ENCODE measurements at places on chromosomes 7 and 10.

DNA sequence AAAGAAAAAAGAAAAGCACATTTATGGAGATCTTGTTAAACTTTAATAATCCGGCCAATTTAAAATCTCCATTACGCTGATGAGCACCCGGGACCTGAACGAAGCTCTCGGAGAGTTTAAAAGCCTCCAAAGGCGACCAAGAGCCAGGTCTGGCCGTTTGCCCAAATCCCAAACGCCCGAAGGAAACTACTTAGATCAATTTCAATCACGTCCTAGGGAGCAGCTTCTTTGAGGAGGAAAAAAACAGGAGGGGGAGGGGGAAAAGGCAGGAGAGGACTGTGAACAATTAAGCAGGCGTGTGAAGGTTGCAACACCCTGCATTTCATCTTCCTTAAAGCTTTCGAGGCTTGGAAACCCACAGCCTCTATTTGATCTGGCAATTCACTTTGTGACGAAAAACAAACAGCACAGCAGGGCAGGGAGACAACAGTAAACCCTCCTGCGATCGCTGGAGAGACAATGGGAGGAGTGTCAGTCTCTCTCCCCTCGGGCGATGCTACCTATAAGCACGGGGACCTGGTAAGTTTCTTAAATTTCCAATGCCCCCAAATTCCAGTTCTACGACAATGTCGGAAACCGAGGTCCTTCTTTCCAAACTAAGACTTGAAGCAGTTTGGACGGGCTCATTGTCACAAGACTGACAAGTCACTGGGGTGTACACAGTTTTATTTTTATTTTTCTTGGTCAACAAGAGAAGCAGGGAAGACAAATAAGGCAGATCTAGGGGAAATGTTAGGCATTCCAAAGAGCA lies 1.2 kb downstream of the KLF6 start:
- DNase-seq: peak; percentile 25

GRCh38 chr7:3215624-3216585 lies 85.1 kb upstream of the SDK1 start:
- no peak for DNase-seq

- DNase-seq: no peak
Measured at GRCh38 chr10:13693783-13694700, 107.3 kb downstream of the PRPF18 start.

DNA sequence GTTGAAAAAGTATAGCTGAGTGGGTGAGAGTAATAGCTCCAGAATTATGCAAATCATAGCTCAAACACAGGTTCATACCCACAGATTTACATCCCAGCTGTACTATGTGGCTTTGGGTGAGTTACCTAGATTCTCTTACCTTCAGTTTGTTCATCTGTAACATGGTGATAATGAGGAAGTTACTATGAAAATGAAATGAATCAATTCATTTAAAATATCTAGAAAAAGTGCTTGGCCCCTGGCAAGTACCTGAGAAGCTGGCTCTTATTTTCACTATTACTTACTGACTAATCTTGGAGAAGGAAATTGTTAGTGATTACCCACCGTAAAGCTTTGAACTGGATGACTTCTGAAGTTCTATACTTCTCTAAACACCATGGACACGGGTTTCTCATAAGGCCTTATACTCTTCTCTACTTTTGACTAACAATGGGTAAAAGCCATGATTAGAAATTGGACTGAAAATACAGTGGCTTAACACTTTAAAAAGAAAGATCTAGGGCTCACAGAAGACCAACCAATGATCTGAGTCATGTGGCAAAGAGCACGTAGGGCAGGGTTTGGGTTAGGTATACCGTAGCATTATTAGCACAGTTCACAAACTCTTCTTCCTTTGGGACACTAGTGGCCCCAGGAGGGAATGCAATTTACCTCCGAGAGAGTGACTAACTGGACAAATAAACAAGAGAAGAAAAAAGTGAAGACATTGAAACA lies 149.2 kb downstream of the PLPP4 start:
- no peak for DNase-seq

DNA sequence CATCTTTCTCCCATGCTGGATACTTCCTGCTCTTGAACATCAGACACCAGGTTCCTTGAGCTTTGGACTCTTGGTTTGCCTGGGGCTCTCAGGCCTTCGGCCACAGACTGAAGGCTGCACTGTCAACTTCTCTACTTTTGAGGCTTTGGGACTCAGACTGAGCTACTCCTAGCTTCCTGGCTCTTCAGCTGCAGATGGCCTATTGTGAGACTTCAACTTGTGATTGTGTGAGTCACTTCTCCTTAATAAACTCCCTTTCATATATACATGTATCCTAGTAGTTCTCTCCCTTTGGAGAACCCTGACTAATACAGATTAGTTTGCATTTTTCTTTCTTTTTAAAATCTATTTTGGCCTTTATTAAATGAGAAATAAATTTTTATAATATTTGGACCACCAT lies 276.2 kb upstream of the SEMA3C start:
- DNase-seq: no peak

GRCh38 chr7:77575187-77575586 lies 38.1 kb downstream of the PTPN12 start:
- DNase-seq: no peak

- DNase-seq: peak; percentile 90
Measured at GRCh38 chr7:16587790-16588189, 57.8 kb downstream of the ANKMY2 start.

DNA sequence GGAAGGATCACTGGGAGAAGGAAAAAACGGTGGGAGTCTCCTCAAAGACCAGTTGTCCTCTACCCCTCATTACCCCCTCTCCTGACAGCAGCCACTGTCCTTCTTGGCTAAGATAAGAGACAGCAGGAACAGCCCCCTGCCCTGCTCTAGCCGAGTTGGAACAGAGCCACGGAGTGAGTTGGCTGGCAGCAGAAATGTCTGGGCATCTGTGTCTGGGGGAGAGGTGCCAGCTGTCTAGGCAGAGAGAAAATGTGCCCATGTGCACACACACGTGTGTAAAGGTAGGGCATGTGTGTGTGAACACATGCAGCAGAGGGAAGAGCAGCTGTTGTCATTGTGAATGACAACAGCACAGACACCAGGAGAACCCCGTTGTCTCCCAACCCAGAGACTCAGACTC lies 9.4 kb upstream of the HILPDA start:
- peak; percentile 75 for DNase-seq

DNA sequence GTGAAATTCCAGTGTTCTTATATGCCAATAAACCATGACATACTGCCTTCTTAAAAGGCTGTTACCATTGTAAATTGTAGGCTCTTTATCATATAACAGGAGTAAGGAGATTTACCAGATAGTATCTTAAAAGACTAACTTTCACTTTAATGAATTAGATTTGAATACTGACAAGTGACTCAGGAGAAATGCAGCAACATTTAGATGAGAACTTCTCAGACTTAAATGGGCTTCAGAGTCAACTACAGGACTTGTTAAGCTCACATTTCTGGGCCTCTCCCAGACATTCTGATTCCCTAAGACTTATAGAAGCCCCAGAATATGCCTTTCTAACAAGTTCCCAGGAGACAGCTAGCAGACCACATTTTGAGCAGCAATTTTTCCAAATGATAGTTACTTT lies 466.3 kb downstream of the ARL4A start:
- no peak for DNase-seq

GRCh38 chr10:31756101-31756728 lies 172.4 kb downstream of the ARHGAP12 start:
- no peak for DNase-seq

DNA sequence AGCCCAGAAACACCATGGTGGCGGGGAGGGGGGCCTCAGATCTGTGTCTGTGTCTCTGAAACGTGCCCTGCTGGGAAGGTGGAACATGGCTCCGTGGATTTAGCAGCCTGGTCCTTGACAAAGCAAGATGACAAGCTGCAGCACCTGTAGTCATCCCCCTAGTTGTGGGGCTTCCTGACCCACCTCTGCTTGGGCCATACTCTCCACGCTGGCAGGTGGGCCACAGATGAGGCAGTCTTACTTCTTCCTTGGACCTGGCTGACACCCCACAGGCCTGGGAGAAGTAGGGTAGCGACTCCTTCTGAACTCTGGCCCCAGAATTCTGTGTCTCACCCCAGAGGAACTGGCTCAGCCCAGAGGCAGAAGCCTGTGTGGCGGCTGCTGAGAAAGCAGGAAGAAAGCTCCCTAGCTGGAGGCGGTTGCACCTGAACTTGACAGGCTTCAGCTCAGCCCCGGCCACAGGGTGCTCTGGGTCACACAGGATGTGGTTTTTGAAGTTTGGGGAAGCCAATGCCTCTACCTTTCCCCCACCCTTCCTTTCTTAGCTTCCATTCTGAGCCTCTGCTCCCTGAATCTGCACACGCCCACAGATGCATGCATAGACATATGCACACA lies 113.9 kb downstream of the ABLIM1 start:
- DNase-seq: no peak

- no peak for DNase-seq
Measured at GRCh38 chr7:142168746-142169145, 57.2 kb downstream of the MGAM2 start.

- no peak for DNase-seq
Measured at GRCh38 chr7:27883696-27884095, 143.7 kb downstream of the TAX1BP1 start.

DNA sequence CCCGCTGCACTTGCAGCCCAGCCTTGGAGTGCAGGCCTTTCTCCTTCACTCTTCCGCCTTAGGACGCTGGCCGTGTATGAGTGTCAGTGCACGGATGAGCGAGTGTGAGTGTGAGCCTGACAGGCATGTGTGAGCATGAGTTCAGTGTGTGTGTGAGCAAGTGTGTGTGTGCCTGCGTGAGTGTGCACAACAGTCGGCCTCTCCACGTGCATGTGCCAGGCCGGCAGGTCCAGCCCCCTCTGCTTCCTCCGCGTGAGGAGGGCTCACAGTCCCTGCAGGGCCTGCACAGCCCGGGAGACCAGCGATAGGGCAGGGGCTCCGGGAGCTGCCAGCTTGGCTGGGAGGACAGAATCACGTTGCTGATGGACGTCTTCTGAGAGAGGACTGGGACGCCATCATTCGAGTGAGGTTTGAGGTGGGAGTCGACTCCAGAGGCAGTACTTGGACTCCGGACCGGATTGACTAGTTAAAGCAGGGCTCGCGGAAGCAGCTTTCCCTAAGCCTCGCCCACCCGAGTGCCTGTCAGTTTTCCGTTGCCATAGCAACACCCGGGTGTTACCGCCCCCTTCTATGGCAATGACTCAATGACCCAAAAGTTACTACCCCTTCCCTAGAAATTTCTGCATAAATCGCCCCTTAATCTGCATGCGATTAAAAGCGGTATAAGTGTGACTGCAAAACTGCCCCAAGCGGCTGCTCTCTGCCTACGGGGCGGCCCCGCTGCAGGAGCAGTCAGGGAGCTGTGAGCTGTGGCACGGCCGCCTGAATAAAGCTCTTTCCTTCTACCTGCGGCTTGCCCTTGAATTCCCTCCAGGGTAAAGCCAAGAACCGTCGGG lies 19.6 kb upstream of the CFAP46 start:
- DNase-seq: no peak

- DNase-seq: no peak
Measured at GRCh38 chr10:119658274-119658673, 7.1 kb downstream of the BAG3 start.

- no peak for DNase-seq
Measured at GRCh38 chr7:103704701-103705100, 258.7 kb upstream of the SLC26A5 start.

DNA sequence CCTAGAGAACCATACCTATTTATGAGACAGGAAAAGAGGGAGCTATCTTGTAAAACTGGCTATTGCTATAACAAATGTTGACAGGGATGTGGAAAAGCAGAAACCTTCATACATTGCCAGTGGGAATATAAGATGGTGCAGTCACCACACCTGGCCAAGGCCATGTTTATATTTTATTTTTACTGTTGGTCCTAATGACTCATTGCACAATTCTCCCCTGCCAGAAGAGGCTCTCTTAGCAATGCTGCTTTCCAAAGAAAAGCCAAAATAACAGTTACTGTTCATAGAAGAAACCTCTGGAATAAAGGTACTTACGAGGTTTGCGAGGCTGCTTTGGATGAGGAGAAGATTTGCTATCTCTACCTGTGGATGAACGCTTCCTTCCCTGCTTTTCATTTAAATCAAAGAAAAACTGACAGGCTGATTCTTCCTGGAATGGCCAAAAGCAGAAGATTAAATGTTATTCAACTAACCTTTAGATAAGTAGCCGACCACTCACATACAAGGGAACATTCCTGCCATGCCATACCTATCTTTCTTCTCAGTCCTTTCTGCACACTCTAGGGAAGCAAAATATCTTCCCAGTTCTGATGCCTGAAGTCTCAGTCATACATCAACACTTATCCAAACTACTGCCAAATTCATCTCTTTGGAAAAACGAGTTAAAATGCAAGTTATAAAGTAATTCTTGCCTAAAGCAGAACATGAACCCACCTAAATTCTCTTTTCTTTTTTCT lies 16.3 kb upstream of the CHUK start:
- DNase-seq: no peak

- DNase-seq: no peak
Measured at GRCh38 chr10:111968647-111969046, 214.9 kb downstream of the GPAM start.

DNA sequence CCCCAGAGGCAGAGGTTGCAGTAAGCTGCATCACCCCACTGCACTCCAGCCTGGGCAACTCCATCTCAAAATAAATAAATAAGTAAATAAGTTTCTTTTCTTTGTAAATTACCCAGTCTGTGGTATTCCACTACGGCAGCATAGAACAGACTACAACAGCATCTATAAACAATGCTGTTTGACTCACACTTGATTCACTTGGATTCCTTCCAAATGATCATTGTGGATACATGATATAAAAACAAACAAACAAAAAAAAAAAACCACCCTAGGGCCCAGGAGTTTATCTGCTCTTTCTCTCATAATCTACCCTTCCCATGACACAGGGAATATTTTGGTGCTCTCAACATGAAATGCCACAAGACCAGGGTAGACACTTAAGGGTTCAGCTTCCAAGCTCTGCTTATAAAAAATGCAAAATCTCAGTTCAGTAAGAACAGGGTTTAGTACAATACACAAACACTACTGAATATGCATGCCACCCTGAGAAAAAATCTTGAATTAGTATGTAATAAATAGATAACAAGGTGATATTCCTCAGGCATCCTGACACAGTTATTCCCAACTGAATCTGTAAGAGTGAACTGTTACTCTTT lies 200.9 kb downstream of the FAM107B start:
- no peak for DNase-seq

GRCh38 chr7:114956702-114957101 lies 34.8 kb downstream of the MDFIC start:
- DNase-seq: no peak

GRCh38 chr10:87675396-87676376 lies 16.0 kb downstream of the PAPSS2 start:
- DNase-seq: no peak

All from NCI-H524 (cell line).